Activated naive CD8-positive, alpha-beta T cell treated with anti-CD3 and anti-CD28 coated beads for 36 hours (primary cell): ENCODE measurements at places on chromosomes 6 and 20. TPM values are rescaled to one million over a fixed set of nuclear protein-coding genes. Genes with fewer than 3 reads are reported as not detected.
A peak's percentile ranks its signal among the peaks of the same experiment; 100 is the strongest.

DNA sequence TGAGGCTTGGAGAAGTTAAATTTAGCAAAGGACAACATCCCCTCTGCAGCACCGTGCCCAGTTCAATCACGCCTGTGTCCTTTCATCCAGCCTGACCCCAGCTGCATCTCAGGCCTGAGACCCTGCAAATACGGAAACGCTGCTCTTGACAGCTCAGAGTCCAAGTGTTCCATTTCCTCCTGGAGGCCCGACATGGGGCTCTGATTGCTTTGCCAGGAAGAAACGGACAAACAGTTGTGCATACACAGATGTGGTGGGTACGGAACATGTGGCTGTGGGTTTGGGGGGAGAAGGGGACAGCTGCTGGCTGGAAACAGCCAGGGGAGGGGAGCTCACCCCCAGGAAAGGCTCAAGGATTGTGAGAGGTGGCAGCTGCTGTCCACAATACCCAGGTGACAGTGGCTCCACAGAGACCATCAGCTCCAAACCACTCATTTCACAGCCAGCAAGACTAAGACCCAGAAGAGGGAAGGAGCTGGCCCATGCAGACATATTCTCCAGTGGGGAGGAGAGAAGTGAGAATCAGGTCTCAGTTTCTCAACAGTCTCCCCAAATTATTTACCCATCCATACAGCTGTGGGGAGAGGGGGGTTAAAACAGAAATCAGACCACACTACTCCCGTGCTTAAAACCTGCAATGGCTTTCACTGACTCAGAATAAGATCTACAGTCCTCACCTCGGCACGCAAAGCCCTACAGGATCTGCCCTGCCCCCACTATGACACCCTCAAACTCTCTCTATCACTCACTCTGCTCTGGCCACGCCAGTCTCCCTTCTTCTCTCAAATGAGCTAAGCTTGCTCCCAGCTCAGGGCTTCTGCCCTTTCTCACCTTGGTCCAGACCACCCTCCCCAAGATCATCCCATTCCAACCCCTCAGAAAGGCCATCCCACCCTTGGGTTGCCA lies 89.1 kb downstream of the PREX1 start:
- no peaks in the 10 kb centered on the region for H3K27me3 ChIP-seq
- peak overlapping the region; percentile 26 for H3K4me3 ChIP-seq
- peak overlapping the region; percentile 91 for H3K27ac ChIP-seq
- peak; percentile 80 for DNase-seq
- peaks cover 62% of the 10 kb centered on the region for H3K4me1 ChIP-seq

The LY6G6D gene
- not detected for total RNA-seq

The SNAP91 gene
- not detected for total RNA-seq

- H3K27ac ChIP-seq = no peak overlapping the region
- H3K36me3 ChIP-seq = peaks cover 4% of the 10 kb centered on the region
- H3K4me3 ChIP-seq = no peak overlapping the region
- H3K27me3 ChIP-seq = peaks cover 40% of the 10 kb centered on the region
Measured at GRCh38 chr6:39452306-39453145, 130.0 kb upstream of the KCNK16 start.

The ANKRD60 gene
- total RNA-seq = not detected

The TNFRSF21 gene
- 3.1 TPM for total RNA-seq

DNA sequence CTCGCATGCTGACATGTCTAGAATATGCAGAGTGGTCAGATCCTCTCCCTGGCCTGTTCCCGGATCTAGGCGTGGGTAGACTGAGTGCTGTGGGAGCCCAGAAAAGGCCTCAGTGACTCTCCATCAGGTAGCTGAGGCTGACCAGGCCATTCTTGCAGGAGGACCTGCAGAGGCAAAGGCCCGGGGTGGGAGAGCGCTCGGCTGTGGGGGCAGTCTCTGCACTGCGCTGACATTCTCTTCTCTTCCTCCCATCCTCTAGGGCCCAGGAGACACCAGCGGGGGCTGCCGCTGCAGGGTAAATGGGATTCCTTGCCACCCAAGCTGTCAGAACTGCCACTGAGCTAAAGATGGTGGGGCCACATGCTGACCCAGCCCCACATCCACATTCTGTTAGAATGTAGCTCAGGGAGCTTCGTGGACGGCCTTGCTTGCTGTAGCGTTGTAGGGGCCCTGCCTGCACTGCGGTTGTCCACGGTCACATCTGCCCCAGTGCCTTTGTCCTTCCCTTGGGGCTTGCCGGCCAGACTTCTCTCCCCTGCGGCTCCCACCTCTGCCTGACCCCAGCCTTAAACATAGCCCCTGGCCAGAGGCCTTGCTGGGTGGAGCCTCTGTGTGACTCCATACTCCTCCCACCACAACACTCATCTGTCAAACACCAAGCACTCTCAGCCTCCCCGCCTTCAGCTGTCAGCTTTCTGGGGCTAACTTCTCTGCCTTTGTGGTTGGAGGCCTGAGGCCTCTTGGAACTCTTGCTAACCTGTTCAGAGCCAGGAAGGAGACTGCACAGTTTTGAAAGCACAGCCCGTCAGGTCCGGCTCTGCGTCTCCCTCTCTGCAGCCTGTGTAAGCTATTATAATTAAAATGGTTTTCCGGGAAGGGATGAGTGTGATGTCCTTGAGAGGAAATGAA lies 22.2 kb downstream of the RBCK1 start:
- H3K27ac ChIP-seq = no peak overlapping the region
- peaks cover 52% of the 10 kb centered on the region for H3K4me1 ChIP-seq
- peaks cover 33% of the 10 kb centered on the region for H3K36me3 ChIP-seq
- peaks cover 4% of the 10 kb centered on the region for H3K27me3 ChIP-seq

The CHRNA4 gene
- not detected for total RNA-seq

GRCh38 chr6:34130862-34131261 lies 15.0 kb downstream of the GRM4 start:
- H3K27me3 ChIP-seq = peaks cover 54% of the 10 kb centered on the region
- DNase-seq = no peak
- no peaks in the 10 kb centered on the region for H3K36me3 ChIP-seq
- H3K4me3 ChIP-seq = no peak overlapping the region
- no peaks in the 10 kb centered on the region for H3K4me1 ChIP-seq

DNA sequence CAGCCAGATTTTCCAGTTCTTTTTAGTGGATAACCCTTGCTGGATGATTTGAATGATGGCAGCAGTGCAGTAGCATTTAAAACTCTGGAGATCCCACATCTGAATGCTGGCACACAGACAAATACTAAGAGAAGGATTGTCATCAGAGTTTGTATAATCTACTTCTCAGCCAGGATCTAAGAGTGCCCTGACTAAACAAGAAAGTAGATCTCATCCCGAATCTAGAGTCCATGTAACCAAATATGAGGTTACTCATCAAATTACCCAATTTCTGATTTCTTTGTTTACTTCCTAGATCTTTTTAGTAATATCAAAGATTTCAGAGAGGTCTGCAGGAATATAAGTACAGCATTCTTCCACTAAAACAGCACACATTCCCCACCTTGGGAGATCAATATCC lies 7.8 kb downstream of the TMC2 start:
- H3K36me3 ChIP-seq = no peaks in the 10 kb centered on the region
- H3K4me3 ChIP-seq = no peak overlapping the region
- DNase-seq = no peak
- H3K27ac ChIP-seq = no peak overlapping the region

The ZC2HC1B gene
- total RNA-seq = not detected

- no peak for DNase-seq
- H3K27me3 ChIP-seq = no peaks in the 10 kb centered on the region
- no peak overlapping the region for H3K27ac ChIP-seq
- H3K4me1 ChIP-seq = peaks cover 11% of the 10 kb centered on the region
- H3K4me3 ChIP-seq = no peak overlapping the region
Measured at GRCh38 chr6:25089442-25089841, 153.7 kb upstream of the RIPOR2 start.

The LRFN2 gene
- not detected for total RNA-seq

The AIF1 gene
- total RNA-seq = 150 TPM

DNA sequence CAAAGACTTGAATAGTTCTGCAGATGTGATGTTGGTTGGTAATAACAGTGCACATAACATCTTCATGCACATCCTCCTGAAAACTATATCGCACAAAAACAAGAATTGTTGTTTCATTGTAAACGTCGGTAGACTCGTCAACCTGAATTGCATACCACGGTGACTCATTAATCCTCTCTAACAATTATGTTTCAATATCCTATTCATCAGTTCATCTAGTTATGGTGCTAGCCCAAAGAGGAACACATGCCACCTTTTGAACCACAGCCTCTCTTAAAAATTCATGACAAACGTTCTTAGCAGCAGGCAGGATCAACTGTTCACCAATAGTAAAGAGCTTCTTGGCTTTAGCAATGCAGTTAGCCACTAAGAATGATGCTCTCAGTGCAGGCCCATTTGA lies 25.0 kb downstream of the CRYBG1 start:
- H3K4me1 ChIP-seq = peaks cover 3% of the 10 kb centered on the region
- no peaks in the 10 kb centered on the region for H3K36me3 ChIP-seq
- DNase-seq = no peak
- H3K27me3 ChIP-seq = peaks cover 4% of the 10 kb centered on the region
- H3K4me3 ChIP-seq = no peak overlapping the region

- H3K27me3 ChIP-seq = peaks cover 25% of the 10 kb centered on the region
- no peak overlapping the region for H3K27ac ChIP-seq
- no peaks in the 10 kb centered on the region for H3K4me1 ChIP-seq
- no peak for DNase-seq
Measured at GRCh38 chr6:4447639-4448330, 312.4 kb upstream of the ECI2 start.

GRCh38 chr6:156102129-156102528 lies 646.5 kb upstream of the NOX3 start:
- DNase-seq = no peak
- no peak overlapping the region for H3K4me3 ChIP-seq
- no peaks in the 10 kb centered on the region for H3K27me3 ChIP-seq
- H3K4me1 ChIP-seq = no peaks in the 10 kb centered on the region
- H3K36me3 ChIP-seq = no peaks in the 10 kb centered on the region

DNA sequence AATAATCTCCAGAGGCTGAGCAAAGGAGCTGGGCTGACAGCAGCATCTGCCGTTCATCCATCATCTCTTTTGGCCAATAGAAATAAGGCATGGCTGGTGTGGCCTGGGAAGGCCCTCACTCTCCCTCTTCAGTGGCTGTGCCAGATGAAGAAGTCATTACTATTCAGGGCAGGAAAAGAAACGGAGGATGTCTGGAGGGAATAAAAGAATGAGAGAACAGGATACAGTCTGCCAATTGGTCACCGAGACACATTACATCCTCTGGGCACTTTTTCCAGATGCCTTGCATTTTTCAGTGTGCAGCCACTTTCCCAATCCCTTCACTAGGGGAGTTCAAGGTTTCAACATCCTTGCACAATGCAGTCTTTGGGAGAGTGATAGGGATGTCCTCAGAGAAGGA lies 32.2 kb upstream of the VGLL2 start:
- H3K4me3 ChIP-seq = no peak overlapping the region
- no peak for DNase-seq
- H3K27me3 ChIP-seq = peaks cover 16% of the 10 kb centered on the region
- H3K4me1 ChIP-seq = no peaks in the 10 kb centered on the region
- H3K36me3 ChIP-seq = no peaks in the 10 kb centered on the region

GRCh38 chr20:58308680-58309527 lies 611 bp upstream of the RAB22A start:
- peaks cover 25% of the 10 kb centered on the region for H3K36me3 ChIP-seq
- no peak for DNase-seq
- H3K27me3 ChIP-seq = no peaks in the 10 kb centered on the region
- peak overlapping the region; percentile 82 for H3K4me3 ChIP-seq

DNA sequence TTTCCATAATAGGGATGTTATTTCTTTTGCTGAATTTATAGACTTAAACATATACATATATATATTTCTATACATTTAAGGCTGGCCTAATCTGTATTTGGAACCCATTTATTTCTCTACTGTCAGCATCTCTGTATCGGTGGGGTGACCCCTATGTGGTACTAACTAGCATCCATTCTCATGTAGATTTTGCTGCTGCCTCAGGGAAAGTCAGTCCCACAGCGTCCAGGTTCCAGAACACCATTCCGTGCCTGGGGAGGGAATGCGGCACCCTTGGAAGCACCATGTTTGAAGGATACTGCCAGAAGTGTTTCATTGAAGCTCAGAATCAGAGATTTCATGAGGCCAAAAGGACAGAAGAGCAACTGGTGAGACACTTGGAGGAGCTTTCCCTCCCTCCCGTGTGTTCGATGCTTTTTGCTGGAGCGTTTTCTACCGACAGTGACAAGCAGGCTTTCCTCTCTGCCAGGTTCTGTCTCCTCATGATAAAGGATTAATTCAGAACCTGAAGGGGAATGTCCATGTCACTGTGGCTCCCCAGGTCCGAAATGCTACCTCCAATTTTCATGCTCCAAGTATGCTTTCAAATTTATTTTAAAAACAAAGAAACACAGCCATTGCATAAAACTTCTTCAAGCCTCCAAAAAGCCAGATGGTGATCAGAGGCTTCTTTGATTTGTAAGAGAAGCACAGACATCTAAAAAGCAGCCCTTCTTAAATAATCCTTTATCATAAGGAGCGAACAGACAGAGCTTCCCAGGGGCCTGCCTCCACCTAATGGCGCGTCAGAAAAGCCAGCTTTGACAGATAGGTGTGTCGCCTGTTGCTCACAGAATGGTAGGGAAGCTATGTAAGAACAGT lies 13.1 kb downstream of the TNFAIP3 start:
- DNase-seq = no peak
- H3K4me3 ChIP-seq = peak overlapping the region; percentile 29

DNA sequence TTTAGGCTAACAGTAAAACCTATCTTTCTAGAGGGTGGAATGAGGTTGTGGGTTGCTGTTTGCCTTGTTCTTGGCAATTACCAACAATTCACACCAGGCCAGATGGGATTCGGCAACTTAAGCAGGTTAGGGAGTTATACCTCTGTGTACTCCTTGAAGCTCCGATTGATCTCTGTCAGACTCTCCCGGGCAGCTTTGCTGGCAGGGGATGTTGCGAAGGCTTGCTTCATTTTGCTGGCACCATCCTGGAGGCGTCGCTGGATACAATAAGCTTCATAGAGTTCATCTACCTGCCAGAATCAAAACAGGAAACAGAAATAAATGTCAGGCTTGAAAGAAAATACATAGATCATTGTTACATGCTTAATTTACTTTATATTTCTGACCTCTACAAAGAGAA lies 66.4 kb upstream of the ARMH2 start:
- no peak for DNase-seq
- no peaks in the 10 kb centered on the region for H3K27me3 ChIP-seq
- H3K4me1 ChIP-seq = peaks cover 76% of the 10 kb centered on the region
- H3K36me3 ChIP-seq = peaks cover 55% of the 10 kb centered on the region
- H3K4me3 ChIP-seq = no peak overlapping the region
- peak overlapping the region; percentile 86 for H3K27ac ChIP-seq

- peaks cover 8% of the 10 kb centered on the region for H3K27me3 ChIP-seq
- DNase-seq = peak; percentile 49
- H3K4me1 ChIP-seq = peaks cover 10% of the 10 kb centered on the region
- peak overlapping the region; percentile 34 for H3K27ac ChIP-seq
Measured at GRCh38 chr6:45801471-45802289, 214.0 kb downstream of the CLIC5 start.

The HS3ST5 gene
- not detected for total RNA-seq

- no peaks in the 10 kb centered on the region for H3K4me1 ChIP-seq
- H3K27me3 ChIP-seq = no peaks in the 10 kb centered on the region
- DNase-seq = no peak
- H3K36me3 ChIP-seq = no peaks in the 10 kb centered on the region
- no peak overlapping the region for H3K27ac ChIP-seq
Measured at GRCh38 chr20:42790111-42790510, 399.6 kb downstream of the PTPRT start.
